Activated CD8-positive, alpha-beta T cell treated with anti-CD3 and anti-CD28 coated beads for 36 hours (primary cell): ENCODE measurements at places on chromosomes 4 and X.
A peak's percentile ranks its signal among the peaks of the same experiment; 100 is the strongest.

GRCh38 chr4:108148316-108148715 is 20.4 kb downstream of the LEF1 start:
- DNase-seq: peak; percentile 68

DNA sequence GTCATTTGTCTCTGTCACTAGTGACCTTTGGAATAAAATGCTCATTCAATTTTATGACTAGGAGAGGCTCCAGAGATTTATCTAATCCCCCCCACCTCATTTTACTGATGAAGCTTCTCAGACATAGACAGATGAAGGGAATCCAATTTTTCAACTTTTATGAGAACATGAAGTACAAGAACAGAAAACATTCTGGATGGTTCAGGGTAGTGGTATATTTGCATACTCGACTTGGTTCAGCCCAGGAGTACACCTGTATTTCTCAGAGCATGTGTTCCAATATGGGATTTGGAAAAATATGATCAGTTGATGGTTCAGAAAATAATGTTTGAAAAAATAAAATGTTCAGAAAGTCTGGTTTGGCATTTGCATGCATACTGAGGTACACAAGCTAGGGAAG is 131.4 kb upstream of the GALNT7 start:
- no peak for DNase-seq

DNA sequence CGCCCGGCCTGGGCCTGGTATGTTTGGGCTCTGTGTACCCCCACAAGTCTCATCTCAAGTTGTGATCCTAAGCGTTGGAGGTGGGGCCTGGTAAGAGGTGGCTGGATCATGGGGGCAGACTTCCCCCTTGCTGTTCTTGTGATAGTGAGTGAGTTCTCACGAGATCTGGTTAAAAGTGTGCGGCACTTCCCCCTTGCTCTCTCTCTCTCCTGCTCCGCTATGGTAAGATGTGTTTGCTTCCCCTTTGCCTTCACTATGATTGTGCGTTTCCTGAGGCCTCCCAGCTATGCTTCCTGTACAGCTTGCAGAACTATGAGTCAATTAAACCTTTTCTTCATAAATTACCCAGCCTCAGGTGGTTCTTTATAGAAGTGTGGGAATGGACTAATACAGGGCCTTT is 53.0 kb downstream of the CHST7 start:
- DNase-seq: peak; percentile 39

GRCh38 chr4:96164814-96165351 is 325.0 kb downstream of the PDHA2 start:
- DNase-seq: no peak

- DNase-seq: no peak
Observed at GRCh38 chr4:109390115-109390768, 43.4 kb upstream of the SEC24B start.

- DNase-seq: no peak
Observed at GRCh38 chr4:118177126-118177525, 142.8 kb downstream of the NDST3 start.

DNA sequence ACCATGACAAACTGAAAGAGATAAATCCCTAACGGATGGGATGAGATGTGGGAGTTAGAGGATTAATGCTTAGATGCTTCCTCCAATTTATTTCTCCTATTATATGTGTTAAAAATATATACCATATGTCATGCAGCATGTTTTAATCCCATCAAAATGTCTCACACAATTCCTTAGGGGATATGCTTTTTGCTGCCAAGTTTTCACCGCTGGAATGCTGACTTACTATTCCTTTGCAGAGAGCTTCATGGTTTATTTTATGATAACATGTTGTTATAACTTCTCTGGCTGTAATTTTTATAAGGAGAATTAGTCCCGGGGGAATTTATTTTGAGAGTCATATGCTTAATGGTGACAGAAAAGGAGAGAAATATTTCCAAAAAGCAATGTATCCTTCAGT is 670.3 kb downstream of the IL1RAPL1 start:
- DNase-seq: no peak

DNA sequence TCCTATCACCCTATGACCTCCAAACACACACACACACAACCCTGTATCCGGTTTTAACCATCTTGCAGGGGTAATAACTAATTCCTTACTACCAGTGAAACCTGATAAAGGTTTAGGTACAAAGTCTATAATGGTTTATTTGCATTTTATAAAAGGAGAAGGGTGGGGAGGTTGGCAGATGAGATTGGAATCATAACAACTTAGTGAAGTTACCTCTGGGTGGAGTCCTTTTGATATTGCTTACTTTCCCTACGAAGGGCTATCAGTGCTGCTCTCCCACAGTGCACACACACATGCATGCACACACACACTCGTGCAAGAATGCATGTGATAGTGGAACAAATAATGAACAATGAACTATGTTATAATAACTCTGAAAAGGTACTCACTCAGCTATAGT is 56.1 kb downstream of the CCSER1 start:
- no peak for DNase-seq

GRCh38 chrX:149121206-149121920 is 383.7 kb downstream of the IDS start:
- no peak for DNase-seq

- no peak for DNase-seq
Observed at GRCh38 chr4:138305050-138305449, 62.9 kb upstream of the SLC7A11 start.

DNA sequence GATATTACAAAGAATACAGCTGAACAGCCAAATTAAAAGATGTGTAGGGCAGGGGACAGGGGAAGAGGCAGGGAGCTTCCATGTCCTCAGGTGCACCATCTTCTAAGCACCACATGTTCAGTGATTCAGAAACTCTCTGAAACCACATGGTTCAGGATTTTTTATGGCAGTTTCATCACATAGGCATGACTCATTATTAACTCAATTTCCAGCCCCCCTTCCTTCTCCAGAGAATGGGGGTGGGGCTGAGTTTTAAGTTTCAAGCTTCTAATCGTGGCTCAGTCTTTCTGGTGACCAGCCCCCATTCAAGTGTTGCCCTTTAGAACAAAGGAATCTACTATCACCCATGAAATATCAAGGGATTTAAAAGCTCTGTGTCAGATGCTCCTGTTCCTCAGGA is 317.8 kb upstream of the GALNT7 start:
- DNase-seq: no peak

DNA sequence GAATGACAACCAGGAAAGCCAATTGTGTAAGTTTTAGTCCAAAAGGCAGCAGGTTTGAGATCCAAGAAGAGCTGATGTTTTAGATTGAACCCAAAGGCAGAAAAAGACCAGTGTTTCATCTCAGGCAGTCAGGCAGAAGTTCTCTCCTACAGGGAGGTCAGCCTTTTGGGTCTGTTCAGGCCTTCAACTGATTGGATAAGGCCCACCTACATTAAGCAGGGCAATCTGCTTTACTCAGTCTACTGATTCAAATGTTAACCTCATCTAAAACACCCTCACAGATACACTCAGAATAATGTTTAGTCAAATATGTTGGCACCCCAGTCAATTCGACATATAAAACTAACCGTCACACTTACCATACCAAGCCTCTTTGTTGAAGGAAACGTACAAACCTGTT is 134.2 kb upstream of the NEIL3 start:
- DNase-seq: no peak

DNA sequence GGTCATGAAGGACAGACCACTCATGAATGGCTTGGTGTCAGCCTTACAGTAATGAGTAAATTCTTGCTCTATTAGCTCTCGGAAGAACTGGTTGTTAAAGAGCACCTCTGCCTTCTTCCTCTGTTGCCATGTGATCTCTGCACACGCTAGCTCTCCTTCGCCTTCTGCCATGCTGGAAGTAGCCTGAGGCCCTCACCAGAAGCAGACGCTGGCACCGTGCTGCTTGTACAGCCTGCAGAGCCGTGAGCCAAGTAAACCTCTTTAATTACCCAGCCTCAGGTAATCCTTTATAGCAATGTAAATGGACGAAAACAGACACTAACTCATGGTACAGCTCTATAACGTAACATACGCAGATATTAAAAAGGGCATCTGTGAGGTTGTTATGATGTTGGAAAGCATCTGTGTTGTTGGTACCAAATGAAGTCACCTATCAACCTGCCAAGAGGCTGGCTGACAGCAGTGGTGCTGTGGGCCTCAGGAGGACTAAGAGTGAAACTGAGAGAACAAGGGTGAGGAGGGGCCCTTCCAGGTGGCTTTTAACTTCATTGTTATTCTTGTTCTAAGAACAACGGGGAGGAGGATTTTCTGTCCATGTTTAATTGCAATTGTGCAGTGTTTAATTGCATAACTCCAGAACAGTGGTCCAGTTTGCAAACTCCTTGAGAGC is 69.2 kb downstream of the CRMP1 start:
- peak; percentile 24 for DNase-seq

DNA sequence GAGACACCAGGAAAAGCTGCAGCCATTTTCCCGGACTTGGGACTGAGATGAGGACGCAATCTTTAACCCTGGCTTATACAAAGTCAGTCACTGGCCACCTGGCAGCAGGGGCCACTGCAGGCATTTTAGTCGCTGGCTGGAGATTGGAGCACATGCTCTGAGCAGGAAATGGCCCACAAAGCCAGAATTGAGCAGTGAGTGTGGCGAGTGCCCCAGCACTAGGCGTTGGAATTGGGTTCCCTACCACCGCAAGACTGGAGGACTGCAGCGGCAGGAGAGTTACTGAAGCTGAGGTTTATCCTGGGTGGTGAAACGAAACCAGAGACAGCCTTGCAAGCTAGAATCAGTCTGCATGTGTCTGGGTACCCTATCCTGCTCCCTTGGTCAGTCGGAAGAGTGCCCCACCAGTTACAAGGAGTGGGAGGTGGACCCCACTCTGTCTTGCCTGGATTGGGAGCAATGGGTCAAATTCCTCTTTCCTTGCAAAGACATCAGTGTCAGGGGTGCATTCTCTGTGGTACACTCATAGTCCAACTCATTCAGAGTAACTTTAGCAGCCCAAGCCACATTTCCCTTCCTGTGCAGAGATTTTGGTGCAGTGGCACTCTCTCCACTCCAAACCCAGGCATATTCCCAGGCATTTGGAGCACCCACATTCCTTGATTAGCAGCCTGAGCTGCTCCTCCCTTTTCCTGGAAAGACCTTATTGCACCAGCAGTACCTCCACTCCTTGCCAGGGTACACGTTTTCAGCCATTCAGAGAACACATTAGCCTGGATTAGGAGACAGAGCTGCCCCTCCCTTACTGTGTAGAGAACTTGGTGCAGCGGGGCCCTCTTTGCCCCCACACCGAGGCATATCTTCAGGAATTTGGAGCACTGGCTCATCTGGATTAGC is 36.7 kb upstream of the PLK4 start:
- DNase-seq: no peak

- DNase-seq: no peak
Observed at GRCh38 chrX:150158554-150159332, 204.4 kb upstream of the MAMLD1 start.

- no peak for DNase-seq
Observed at GRCh38 chr4:53016099-53016820, 154.1 kb downstream of the RASL11B start.

DNA sequence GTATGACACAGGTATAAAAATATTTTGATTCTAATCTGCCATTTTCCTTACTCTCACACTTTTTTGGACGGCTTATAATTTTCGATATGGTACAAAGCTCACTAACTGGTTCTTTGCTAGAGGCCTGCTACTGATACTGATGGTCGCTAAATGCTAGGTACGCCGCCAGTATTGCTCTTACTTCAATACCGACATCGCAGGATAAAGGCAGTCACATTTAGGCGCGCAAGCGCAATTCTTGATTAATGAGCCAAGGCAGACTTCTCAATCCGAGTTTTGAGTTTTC is 557 bp upstream of the USP38 start:
- DNase-seq: no peak

GRCh38 chr4:184279496-184280061 is 61.9 kb upstream of the ENPP6 start:
- DNase-seq: no peak

- no peak for DNase-seq
Observed at GRCh38 chrX:43728002-43728401, 71.9 kb downstream of the MAOA start.

- no peak for DNase-seq
Observed at GRCh38 chr4:149595500-149595899, 220.1 kb downstream of the IQCM start.

DNA sequence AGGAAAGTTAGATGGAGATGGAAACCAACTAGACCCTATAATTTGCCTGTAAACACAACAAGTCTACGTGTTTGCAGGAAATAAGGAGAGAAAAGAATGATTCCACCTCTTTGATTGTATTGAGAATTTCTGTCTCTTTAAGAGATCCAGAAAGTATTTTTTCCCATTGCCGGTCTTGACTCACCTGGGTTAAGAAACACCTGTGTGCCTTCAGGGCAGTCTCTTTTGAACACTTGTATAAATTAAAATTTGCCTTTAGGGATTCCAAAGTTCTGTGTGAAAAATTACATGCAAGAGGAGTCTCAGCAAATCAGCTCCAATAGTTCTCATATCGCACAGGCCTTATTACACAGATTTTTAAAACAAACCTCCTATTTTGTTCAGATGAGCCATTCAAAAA is 46.0 kb upstream of the SMAD1 start:
- no peak for DNase-seq

- peak; percentile 40 for DNase-seq
Observed at GRCh38 chrX:110317061-110317819, 645 bp downstream of the AMMECR1 start.

DNA sequence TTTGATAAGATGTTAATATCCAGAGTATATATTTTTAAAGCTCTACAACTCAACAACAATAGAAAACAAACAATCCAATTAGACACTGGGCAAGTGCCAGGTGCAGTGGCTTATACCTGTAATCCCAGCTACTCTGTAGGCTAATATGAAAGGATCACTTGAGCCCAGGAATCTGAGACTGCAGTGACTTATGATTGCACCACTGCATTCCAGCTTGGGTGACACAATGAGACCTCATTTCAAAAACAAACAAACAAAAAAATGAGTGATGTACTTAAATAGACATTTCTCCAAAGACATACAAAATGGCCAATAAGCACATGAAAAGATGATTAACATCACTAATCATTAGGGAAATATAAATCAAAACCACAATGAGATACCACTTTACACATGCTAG is 356.8 kb upstream of the PCDH10 start:
- DNase-seq: no peak

- DNase-seq: peak; percentile 16
Observed at GRCh38 chrX:30971774-30972603, 82.9 kb upstream of the TAB3 start.

GRCh38 chrX:136584545-136584944 is 52.5 kb downstream of the VGLL1 start:
- peak; percentile 83 for DNase-seq

GRCh38 chr4:52912608-52913007 is 50.5 kb downstream of the RASL11B start:
- no peak for DNase-seq

- no peak for DNase-seq
Observed at GRCh38 chrX:24646745-24647182, 383 bp downstream of the PCYT1B start.

- no peak for DNase-seq
Observed at GRCh38 chr4:179666226-179666625, 2224.0 kb upstream of the AGA start.

GRCh38 chr4:186979961-186980745 is 256.5 kb upstream of the FAT1 start:
- no peak for DNase-seq

DNA sequence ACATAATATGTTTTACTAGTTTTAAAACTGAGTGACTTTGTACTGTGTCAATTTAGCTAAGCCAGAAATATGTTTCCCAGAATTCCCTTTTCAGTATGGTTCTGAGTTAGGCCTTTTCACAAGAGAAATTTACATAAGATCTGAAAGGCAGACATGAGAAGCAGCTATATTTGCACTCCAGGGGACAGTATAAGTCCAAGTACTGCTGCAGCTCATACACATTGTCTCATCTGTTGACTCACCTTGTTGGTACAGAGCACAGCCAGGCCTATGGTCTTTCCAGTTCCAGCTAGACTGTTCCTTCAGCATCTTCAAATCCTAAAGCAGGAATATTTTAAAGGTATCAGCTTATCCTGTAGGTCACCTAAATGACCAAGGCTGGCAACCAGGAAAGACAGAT is 53.5 kb downstream of the BMP3 start:
- DNase-seq: no peak
